D341Med (cell line): ENCODE measurements at places on chromosomes 1 and 21.

GRCh38 chr1:235878082-235878811, 11.5 kb upstream of the LYST start:
- no peak for DNase-seq

DNA sequence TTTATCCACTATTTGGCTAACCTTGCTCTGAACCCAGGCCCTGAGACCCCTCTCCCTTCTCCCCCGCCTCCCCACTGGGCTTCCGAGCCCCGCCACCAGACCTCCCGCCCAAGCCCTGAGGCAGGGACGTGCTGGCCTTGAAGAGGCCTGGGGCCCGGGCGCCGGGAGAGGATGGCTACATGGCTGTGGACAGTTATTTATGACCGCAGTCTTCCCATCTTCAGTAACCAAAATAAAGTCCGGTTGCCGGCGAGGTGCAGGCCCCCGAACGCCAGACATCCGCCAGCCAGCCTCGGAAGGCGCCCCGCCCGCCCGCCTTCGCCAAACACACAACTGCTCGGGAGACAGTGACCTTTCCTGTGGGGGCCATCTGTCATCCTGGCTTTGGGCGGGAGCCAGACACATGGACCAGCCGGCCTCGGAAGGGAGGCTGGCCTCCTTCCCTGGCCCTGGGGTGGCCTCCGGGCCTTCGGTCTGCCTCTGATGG, 69.0 kb downstream of the DHRS3 start:
- peak; percentile 17 for DNase-seq

GRCh38 chr1:67683766-67684525, 1.1 kb upstream of the GADD45A start:
- DNase-seq: no peak

DNA sequence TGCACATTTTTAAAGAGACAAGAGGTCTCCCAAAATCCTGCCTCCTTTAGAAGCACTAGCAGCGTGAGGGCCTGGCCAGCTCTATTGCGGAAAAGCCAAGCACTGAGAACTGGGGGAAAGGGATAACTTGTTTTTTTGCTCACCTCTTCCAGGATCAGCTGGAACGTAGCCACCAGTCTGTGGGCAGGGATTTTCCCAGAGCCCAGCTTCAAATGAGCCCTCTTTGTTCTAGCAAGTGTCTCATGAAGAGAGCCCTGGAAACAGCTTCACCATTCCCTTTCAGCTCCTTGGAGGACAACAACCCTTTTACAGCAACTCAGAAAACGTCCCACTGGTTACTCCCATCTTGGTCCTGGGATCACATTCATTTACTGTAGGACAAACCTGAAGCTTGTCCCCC, 195.4 kb downstream of the LMX1A start:
- DNase-seq: no peak

DNA sequence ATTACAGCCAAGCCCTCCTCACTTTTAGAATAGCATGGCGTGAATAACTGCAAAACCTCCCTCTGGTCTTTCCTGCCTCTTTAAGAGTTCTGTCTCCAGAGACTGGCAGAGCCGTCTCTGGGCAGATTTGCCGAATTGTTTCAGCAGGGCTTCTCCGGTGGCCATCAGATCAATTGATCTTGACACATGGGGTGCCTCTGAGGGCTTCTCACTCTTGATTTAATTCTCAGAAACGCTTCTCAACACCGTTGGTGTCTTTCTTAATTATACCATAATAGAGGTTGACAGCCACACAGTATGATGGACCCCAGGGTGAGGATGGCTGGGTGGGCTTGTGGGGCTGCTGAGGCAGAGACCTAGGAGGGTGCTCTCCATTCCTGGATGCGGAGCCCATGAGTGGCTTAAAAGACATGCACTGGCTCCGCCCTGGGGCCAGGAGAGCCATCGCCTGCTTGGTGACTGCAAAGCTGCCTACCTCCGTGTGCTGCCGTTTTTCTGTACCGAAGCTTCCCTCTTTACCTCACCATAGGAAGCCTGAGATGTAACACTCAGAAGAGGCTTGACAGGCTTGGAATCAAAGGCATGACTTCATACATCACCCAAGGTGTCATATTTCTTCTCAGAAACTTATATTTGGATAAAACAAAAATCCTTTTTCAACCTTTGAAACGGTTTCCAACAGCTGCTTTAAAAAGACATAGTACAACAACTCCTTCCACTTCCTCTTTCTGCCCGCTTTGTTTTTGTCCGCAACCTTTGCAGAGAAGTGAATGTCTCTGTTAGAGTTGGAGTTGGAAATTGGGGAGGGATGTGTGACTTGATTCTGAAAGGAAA, 82.9 kb downstream of the GALNT2 start:
- no peak for DNase-seq

- DNase-seq: no peak
Observed at GRCh38 chr21:27464648-27465047, 497.8 kb upstream of the ADAMTS5 start.

- no peak for DNase-seq
Observed at GRCh38 chr1:43373066-43373940, 5.5 kb upstream of the ELOVL1 start.

- no peak for DNase-seq
Observed at GRCh38 chr1:103387898-103388297, 137.6 kb upstream of the RNPC3 start.

GRCh38 chr1:202167708-202168415, 7.5 kb upstream of the PTPN7 start:
- peak; percentile 85 for DNase-seq

DNA sequence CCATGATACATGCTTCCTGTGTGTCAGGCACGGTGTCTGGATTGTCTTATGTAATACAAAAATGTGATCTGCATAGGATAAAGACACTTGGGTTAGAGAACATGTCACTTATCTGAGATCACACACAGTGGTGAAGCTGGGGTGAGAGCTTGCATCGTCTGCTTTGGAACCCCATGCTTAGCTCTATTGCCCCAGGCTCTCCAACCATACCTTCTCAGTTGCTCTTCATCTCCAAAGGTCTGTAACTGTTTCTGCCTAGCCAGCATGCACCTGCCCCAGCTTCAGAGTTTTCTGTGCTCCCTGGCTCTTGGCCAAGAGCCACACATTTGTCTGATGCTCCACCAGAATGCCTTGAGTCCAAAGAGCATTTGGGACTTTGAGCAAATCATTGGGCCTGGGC, 93.9 kb upstream of the COG2 start:
- DNase-seq: no peak

DNA sequence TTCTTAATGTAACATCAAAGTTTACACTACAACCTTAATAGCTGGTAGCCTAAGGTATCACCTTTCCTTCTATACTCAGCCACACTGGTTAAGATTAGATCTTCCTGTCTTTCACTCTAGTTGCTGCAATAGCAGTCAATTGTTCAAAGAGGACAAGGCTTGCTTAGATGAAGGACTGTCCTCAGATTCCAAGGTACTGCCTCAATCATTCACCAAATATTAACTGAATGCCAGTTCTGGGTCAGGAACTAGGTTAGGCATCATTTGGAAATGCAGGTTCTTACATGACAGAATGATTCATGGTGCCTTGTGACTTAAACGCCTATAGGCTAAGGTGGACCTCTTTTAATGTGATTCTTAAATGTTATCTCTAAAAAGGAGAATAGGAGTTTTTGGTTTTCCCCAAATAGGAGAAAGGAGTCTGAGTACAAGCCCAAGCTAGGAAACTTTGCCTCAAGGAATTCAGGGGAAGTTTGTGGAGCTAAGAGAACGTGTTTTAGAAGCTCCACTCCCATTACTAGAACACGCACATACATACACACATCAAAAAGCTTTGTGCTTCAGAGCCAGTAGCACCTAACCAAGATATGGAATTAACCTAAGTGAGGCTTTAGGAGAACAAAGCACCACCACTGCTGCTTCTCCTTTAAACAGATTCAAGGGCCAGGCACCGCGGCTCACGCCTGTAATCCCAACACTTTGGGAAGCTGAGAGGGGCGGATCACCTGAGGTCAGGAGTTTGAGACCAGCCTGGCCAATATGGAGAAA, 8.5 kb upstream of the WDR47 start:
- no peak for DNase-seq

DNA sequence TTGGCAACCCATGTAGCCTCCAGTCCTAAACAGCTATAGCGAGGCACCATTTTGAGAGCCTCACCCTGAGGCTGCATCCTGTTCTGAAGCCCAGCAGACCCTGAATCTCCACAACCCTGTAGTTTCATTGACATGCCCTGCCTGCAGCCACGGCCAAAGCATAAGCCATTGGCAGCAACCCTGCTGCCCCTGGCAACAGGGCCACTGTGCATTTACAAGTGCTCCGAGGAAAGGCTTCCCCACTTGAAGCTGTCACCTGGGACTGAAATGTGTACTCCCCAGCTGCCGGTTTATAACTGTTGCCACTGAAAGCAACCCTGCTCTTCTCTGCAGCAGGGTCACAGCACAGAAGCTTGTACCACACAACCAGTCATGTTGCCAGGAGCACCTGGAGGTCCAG, 124.2 kb upstream of the OLFM3 start:
- DNase-seq: no peak

GRCh38 chr1:46224966-46225365, 21.8 kb downstream of the LURAP1 start:
- no peak for DNase-seq

- no peak for DNase-seq
Observed at GRCh38 chr1:208129060-208129459, 115.1 kb downstream of the PLXNA2 start.

GRCh38 chr1:59494145-59494833, 197.4 kb downstream of the FGGY start:
- DNase-seq: no peak

DNA sequence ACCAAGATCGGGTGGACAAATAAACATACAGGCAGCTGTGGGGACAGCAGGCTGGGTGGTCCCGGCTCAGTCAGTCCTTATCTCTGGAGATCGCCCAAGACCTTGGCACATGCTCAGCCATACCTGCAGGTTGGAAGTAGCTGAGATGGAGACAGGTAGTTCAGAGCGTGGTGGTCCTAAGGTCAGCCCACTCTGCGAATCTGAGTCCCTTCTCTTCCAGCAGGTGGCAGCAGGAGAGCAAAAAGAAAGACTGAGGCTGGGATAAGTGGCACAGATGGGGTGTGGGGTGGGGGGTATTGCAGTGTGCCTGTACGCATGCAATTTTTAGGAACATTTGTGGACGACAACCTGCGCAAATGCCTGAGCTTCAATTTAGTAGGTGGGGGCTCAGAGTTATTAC, 104.9 kb downstream of the TENT5C start:
- no peak for DNase-seq

DNA sequence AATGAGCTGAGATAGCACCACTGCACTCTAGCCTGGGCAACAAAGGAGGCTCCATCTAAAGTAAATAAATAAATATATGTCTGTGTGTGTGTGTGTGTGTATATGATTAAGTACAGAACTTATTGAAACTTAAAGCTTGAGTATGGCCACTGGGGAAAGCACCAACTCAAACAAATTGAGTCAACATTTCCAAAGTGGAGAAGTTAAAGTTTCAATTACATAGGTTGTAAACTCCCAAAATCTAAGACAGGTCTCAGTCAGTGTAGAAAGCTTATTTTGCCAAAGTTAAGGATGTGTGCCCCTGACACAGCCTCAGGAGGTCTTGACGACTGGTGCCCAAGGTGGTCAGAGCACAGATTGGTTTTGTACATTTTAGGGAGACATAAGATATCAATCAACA, 458.9 kb upstream of the RGS18 start:
- DNase-seq: no peak

- DNase-seq: no peak
Observed at GRCh38 chr1:170145770-170146676, at the start of gene NTMT2. Gene NTMT2, plus strand, starts transcription at chr1:170145959. Its CDS starts 149 bp downstream, at chr1:170146108.

- DNase-seq: no peak
Observed at GRCh38 chr1:179966551-179966950, 11.9 kb downstream of the CEP350 start.

DNA sequence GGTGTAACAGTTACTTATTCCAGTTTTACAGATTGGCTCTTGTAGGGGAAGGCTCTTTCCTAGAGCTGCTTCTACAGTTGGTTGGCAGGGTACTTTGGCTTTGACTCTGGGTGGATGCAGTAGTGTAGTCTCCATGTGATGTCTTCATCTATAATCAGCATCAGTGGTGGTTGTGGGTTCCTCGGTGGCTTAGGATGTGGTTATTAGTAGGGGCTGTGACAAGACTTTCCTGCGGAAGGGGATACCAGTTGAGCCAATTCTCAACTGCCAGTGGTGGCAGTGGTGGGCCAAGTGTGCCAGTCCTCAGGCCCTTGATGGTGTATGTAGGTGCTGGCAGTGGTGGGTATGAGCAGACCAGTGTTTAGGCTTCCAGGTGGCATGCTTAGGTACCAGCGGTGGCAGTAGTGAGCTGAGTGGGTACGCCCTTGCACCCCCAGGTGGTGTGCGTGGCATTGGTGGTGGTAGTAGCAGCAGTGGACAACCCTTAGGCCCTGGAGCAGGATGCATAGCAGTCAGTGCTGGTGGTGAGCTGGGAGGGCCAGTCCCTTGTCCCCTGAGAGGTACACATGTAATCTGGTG, 27.2 kb upstream of the KLF18 start:
- DNase-seq: no peak

GRCh38 chr1:246246430-246246829, 260.6 kb downstream of the SMYD3 start:
- DNase-seq: no peak

DNA sequence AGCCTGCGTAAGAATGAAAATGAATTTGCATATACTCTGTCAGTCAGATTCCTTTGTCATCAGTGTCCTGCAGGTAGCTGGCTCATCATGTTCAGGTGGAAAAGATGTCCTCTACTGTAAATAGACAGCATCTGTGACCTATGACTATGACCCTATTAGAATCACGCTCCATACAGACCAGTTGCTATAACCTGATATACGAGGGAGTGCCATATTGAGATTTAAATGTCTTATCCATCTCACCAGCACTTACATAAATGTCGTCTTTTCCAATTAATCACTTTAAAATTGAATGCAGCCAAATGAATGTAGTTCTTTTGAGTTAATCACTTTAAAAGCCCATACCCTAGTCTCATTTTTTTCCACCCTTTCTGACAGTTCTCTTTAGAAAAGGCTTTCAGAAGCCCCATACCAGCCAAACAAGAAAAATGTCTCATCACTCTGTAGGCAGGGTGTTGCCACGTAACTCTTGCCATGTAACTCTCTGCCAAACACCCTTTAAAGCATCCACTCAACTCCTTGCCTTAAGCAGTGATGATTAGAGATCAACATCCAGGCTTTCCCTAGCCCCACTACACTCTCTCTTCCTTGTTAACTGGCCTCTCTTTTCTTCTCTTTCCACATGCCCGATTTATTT, 26.3 kb downstream of the DNASE2B start:
- DNase-seq: no peak

- DNase-seq: no peak
Observed at GRCh38 chr1:234912548-234913277, 215.9 kb downstream of the TOMM20 start.

GRCh38 chr1:159923203-159924024, 1.9 kb downstream of the TAGLN2 start:
- no peak for DNase-seq

DNA sequence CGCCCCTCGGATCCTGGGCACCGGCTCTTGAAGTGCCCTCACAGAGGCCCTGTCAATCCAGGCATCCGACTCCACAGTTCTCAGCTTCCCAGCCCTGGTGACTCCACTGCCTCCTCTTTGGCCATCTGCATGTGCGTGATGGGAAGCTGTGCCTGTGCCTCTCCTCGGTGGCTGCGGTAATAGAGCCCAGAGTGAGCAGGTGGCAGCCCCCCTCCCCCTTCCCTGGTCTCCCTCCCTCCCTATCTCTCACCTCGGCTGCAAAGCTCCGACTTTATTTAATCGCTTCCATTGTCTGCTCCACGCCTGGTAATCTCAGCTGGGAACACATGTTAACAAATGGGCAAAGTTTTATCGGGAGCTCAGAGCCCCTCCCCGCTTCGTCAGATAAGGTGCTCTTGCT, 91.9 kb downstream of the IGSF21 start:
- DNase-seq: peak; percentile 77
